Left lung (tissue), 14 donors: ENCODE measurements at places on chromosomes 4 and X. TPM values are rescaled to one million over a fixed set of nuclear protein-coding genes. Genes with fewer than 3 reads are reported as not detected.

GRCh38 chr4:92791871-92792440, 488.2 kb downstream of the GRID2 start:
- DNase-seq, result no peak

DNA sequence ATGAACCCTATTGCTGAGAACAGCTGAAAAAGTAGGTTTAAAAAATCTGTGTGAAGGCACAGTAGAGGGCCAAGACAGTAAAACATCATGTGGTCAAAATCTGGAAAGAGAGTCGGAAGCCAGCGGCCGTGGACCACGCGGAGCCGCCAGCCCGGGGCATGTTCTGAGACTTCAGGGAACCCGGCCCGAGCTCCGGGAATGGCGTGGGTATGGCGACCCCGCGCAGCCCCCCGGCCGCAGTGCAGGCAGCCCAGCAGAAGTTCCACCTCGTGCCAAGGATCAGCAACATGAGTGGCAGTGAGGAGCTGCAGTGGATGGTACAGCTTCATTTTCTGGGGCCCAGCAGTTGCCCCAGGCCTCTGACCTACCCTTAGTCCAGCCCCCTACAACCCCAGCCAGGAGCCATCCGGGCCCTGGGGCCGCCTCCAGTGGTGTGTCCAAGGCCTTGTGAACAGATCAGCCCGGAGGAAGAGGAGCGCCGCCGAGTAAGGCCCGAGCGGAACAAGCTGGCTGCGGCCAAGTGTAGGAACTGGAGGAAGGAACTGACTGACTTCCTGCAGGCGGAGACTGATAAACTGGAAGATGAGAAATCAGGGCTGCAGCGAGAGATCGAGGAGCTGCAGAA, 94.2 kb downstream of the LARP1B start:
- no peak for DNase-seq

DNA sequence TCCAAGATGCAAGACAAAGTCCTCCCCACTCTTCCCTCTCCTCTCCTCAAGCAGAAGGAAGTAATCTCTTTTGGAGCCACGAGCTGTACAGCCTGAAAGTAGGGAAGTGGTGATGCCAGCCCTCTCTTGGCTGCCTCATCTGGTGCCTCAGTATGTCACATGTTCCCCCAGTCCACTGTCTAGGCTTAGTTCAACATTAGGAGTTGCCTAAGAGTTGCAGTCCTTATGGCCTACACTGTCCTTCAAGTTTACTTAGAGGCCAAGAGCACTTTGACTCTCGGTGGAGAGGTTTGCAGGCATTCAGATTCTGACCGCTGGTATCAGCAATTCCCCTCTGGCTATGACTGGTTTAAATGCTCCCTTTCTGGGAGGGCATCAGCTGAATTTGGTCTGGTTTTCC, 735.6 kb downstream of the GLUD2 start:
- DNase-seq, result no peak

GRCh38 chrX:46624090-46624786, 50.7 kb downstream of the CHST7 start:
- DNase-seq, result no peak

The FRMD7 gene
- not detected for total RNA-seq

- no peak for DNase-seq
Measured at GRCh38 chrX:7205037-7205577, 57.2 kb upstream of the PUDP start.

The ADH1B gene
- total RNA-seq, result 427 TPM

The ABCG2 gene
- total RNA-seq, result 5.1 TPM

- DNase-seq, result no peak
Measured at GRCh38 chr4:99875071-99875470, 19.2 kb downstream of the LAMTOR3 start.

GRCh38 chr4:127993151-127993550, 27.9 kb downstream of the ABHD18 start:
- DNase-seq, result no peak

The ADH4 gene
- not detected for total RNA-seq

DNA sequence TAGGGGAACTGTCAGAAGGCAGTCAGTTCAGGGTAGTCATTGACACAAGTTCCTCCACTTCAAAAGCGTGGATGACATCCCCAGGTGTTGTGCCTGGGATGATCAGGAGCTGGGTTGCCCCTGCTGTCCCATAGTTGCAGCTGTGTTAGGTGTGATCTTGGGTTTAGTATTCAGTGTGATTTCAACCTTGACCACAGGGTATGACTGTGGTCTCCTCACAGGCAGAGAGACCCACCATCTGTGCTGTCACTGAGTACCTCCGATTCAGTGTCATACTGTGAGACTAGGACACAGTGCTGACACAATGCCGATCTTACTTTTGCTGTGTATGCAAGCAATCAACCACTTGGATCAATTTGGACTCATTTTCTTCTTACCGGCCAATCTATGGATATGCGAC, 25.2 kb downstream of the FOXR2 start:
- DNase-seq, result no peak

GRCh38 chr4:139144161-139144859, 32.7 kb downstream of the ELF2 start:
- DNase-seq, result no peak

DNA sequence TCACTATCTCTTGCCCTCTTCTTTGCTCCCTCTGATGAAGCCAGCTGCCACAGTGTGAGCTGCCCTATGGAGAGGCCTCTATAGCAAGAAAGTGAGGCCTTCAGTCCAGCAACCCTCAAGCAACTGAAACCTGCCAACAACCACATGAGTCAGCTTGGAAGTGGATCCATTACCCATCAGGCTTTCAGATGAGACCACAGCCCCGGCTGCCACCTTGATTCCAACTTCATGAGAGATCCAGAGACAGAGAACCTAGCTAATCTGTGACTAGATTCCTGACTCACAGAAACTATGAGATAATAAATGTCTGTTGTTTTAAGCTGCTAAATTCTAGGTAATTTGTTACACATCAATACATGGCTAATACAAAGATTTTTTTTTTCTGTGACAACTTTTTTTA, 20.4 kb upstream of the WAS start:
- DNase-seq, result no peak

The TSPAN7 gene
- total RNA-seq, result 52.3 TPM

DNA sequence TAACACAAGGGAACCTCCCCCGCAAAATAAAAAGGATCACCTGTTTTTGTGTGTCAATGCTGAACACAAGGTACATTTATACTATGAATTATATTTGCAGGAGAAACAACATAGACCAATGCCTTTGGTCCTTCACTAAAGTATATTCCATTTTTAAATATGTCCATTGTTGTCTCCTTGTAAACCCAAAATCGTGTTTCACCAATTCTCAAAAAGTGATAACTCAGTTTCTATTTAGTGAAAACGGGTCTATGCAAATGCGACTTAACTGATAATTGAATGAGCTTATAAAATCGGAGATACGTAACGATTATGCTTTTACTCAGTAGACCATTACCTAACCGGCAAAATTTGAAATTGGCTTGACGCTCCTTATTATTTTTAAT, 2.1 kb downstream of the BRWD3 start:
- no peak for DNase-seq

DNA sequence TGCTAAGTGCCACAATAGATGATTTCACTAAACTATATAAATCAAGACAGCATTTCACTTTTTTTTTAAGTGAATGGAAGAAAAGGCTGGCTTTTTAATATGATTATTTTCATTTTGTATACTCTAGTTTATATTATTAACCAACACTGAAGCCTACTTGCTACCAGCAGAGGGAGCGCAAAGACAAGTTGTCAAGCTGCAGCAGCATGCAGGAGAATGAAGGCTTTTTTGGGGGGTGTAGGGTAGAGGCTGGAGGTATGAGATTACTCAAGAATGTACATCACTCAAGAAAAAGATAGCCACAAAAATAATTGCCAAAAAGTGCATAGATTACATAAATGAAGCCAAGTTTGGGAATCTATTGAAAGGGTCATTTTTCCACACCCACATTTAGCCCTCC, 519.5 kb downstream of the FGF13 start:
- peak; percentile 28 for DNase-seq

- DNase-seq, result no peak
Measured at GRCh38 chr4:156963419-156963818, 8.2 kb downstream of the PDGFC start.

DNA sequence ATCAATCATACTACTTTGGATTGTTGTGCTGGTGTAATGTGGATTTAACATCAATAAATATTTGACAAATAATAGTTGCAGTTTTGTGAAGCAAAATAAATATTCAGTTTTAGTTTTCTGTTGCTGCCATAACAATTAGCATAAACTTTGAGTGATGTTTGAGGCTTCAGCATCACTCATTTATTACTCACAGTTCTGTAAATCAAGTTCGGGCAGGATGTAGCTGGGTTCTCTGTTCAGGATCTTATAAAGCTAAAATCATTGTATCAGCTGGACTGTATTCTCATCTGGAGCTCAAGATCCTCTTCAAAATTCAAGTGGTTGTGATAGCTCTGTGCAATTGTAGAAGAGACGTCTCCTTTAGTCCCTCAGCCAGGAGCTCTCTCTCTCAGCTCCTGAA, 81.7 kb downstream of the CBR4 start:
- DNase-seq, result no peak

The UGT2A1 gene
- total RNA-seq, result not detected

The IL13RA1 gene
- 87.3 TPM for total RNA-seq

GRCh38 chr4:152999346-153000075, 63.4 kb downstream of the FHDC1 start:
- no peak for DNase-seq

The NDNF gene
- 489 TPM for total RNA-seq

GRCh38 chr4:8117278-8117682, 41.3 kb downstream of the ABLIM2 start:
- no peak for DNase-seq

The MYOZ2 gene
- total RNA-seq, result 0.39 TPM

DNA sequence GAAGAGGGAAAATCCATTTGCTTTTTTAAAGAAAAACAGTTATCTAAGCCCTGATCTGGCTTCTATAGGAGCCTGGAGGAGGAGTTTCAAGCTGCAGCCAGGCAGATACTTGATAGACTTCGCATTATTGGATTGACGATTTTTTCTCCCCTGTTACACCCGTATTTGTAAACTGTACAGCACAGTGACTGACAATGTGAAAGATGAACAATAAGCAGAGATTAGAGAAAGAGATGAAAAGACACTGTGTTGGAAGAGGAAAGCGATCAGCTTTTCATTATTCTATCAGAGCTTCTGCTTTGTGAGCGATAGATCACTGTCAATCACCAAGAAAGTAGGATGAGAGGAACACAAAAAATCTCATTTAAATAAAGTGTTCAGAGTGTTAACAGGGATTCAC, 639.2 kb downstream of the TLL1 start:
- no peak for DNase-seq

The IQSEC2 gene
- total RNA-seq, result 15.6 TPM

GRCh38 chr4:110367156-110367555, 108.8 kb upstream of the ENPEP start:
- DNase-seq, result no peak

DNA sequence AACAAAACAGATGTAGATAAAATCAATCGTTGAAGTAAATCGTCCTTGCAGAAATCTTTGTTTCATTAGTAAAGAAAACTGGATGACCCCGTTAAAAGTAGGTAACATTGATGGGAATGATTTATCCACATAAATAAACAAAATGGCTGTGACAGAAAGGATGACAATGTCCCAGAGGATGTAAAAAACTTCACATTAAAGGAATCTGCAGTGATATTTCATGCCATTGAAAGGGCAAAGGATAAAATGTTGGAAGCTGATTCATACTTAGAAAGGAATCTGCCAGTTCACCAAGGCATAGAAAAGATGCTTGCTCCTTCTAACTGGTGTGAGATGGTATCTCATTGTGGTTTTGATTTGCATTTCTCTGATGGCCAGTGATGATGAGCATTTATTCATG, 24.2 kb upstream of the EPGN start:
- no peak for DNase-seq

DNA sequence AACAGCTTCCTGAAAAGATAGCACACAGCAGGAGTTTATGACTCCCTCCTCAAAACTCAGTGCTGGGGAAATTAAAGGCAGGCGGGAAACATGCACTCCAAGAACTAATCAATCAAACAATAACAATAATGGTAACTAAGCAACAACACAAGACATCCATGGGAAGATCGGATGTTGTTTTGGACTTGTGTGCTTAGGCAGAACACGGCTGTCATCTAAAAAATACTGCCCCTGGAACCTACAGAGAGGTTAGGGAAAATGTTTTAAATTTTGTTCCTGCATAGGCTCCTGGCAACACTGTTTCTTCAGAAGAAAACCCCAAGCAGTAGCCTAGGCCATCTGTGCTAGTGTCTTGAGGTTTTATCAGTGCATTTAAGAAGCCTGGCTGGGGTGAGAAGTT, 1378.2 kb downstream of the STIM2 start:
- no peak for DNase-seq

The PRRG3 gene
- 1.9 TPM for total RNA-seq

DNA sequence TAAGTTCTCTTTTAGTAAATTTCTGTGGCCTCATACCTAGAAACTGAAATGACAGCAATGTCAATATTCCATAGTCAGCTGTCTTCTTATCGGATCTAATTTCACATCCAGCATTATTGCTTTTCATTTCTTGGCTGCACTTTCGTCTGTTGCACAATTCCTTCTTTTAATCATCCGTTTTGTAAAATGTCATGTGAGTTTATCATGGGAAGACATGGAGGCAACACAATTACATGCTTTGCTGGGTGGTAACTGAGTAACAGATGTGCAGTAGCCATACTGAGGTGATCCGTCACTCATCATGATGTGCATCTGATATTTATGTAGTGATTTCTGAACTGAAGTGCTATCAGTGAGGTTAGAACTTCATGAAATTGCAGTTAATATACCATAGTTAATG, 68.3 kb upstream of the SLC7A11 start:
- no peak for DNase-seq

The SMIM31 gene
- not detected for total RNA-seq

DNA sequence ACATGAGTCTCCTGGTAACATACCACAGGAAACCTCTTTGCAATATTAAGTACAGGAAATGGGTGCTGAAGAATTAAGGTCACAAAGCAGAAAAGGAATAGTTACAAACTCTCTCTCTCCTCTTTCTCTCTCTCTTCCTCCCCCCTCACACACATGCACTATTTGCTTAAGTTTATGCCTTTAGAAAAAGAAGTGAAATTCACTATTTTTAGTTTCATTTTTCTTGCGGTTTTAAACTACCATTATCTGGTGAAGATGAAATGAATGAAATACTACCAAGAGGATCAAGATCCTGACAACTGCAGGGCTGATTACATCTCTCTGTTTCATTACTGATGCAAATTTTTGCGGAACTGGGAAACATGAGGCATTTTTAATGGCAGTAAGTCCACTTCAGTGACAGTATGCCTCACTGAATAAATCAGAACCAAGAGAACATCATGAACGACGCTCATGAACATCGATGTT, 64.3 kb upstream of the FTHL17 start:
- DNase-seq, result no peak

The CCDC160 gene
- 0.50 TPM for total RNA-seq

- DNase-seq, result no peak
Measured at GRCh38 chr4:76210452-76210851, 3.2 kb downstream of the SCARB2 start.

DNA sequence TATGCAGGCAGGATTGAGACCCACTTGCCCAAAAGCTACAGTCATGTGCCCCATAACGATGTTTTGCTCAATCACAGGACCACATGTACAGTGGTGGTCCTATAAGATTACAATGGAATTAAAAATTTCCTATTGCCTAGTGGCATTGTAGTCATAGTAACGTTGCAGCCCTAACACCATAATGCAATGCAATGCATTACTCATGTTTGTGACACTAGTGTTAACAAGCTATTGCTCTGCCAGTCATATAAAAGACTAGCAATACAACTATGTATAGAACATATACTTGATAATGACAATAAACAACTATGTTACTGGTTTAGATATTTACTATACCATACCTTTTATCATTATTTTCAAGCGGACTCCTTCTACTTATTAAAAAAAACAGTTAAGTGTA, 50.6 kb downstream of the VGLL1 start:
- DNase-seq, result no peak
